ENCODE measurements at places on chromosomes 6 and 20. TPM values are rescaled to one million over a fixed set of nuclear protein-coding genes. Genes with fewer than 3 reads are reported as not detected.
A peak's percentile ranks its signal among the peaks of the same experiment; 100 is the strongest.

DNA sequence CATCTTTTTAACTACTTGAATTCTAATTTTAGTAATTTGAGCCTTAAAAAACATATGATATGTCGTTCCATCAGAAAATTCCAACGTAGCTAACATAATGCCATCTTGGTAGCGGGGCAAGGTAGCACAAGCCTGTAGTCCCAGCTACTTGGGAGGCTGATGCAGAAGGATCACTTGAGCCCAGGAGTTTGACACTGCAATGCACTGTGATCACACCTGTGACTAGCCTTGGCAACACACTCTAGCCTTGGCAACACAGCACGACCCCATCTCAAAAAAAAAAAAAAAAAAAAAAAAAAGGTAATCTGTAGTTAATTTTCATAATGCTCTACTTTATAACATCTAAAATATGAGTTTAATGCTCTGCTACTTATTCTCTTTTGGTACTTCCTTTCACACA, 6.7 kb downstream of the BCLAF1 start:
- no peaks in the 10 kb centered on the region for H3K27me3 ChIP-seq
- H3K4me3 ChIP-seq: no peak overlapping the region

GRCh38 chr6:170087941-170088581, 202.8 kb downstream of the DLL1 start:
- DNase-seq: peak; percentile 13
- no peaks in the 10 kb centered on the region for H3K27me3 ChIP-seq
- no peaks in the 10 kb centered on the region for H3K36me3 ChIP-seq
- no peak overlapping the region for H3K27ac ChIP-seq

GRCh38 chr6:12353731-12354130, 63.6 kb downstream of the EDN1 start:
- DNase-seq: no peak
- H3K36me3 ChIP-seq: no peaks in the 10 kb centered on the region
- no peak overlapping the region for H3K27ac ChIP-seq
- H3K4me1 ChIP-seq: peaks cover 11% of the 10 kb centered on the region
- H3K27me3 ChIP-seq: no peaks in the 10 kb centered on the region
- no peak overlapping the region for H3K4me3 ChIP-seq

DNA sequence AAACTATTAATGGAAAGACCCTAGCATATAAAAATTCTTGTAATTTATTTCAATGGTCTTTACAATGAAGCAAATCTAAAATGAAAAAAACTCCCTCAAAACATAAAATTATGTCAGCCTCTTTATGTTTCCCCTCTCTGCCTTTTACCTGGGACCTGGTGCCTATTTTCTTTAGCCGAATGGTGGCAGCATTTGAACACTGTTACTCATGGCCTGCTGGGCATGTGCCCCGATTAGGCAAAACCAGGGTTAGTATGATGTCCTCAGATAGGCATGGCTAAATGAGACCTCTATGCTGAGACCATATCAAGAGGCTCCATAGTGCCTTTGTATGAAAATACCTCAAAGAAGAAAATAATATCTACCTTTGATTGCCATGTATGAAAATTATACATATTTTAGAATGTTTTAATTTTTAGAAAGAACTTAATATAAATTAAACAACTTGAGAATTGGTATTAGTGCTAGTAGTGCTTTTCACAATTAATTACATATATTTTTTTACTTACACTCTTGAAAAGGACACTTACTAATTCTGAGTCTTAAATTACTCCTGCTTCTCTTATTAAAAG, 22.5 kb upstream of the C6orf58 start:
- H3K4me3 ChIP-seq: no peak overlapping the region
- H3K4me1 ChIP-seq: no peaks in the 10 kb centered on the region
- no peak overlapping the region for H3K27ac ChIP-seq
- no peak for DNase-seq

DNA sequence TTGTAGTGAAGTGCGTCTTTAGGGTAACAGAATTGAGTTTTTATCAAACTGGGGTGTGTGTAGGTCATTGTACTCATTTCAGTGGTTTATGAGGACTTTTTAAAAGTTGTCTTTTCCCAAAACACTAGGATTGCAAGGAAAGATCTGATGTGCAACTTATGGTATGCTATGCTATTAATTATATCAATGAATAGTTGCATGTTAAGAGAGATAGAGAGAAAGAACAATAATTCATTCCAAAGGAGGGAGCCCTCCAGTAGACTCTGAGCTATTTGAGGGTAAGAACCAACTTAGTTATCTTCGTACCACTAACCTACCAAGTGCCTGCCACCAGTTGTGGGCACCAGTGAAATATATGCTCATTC, 117.1 kb downstream of the RNF144B start:
- no peak for DNase-seq
- H3K4me3 ChIP-seq: peak overlapping the region; percentile 58
- H3K36me3 ChIP-seq: no peaks in the 10 kb centered on the region
- H3K27ac ChIP-seq: no peak overlapping the region
- peaks cover 13% of the 10 kb centered on the region for H3K4me1 ChIP-seq
- H3K27me3 ChIP-seq: no peaks in the 10 kb centered on the region

- DNase-seq: no peak
- H3K4me1 ChIP-seq: peaks cover 15% of the 10 kb centered on the region
- H3K4me3 ChIP-seq: no peak overlapping the region
- H3K36me3 ChIP-seq: peaks cover 97% of the 10 kb centered on the region
- H3K27ac ChIP-seq: no peak overlapping the region
Measured at GRCh38 chr20:53570446-53571276, 23.0 kb downstream of the ZNF217 start.

DNA sequence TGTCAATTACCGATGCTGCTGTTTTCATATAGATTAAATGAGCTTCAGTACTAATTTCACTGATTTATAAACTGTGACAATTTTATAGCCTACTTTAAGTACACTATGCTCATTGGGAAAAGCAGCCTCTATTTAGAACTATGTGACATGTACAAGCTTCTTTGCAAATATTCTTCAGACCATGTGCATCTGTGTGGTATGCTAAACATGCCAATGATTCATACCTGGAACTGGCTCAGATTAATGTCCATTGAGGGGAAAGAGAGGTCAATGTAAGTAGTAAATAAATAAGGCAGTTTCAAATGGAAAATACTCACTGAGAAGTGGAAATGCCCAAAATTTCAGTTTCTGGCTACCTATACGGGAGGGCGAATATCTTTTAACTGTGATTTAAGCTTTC, 777.7 kb downstream of the C6orf118 start:
- no peaks in the 10 kb centered on the region for H3K36me3 ChIP-seq
- H3K4me1 ChIP-seq: peaks cover 22% of the 10 kb centered on the region
- no peak for DNase-seq
- no peak overlapping the region for H3K27ac ChIP-seq
- H3K4me3 ChIP-seq: no peak overlapping the region
- H3K27me3 ChIP-seq: no peaks in the 10 kb centered on the region

GRCh38 chr6:33696548-33697518, 14.7 kb downstream of the UQCC2 start:
- H3K4me1 ChIP-seq: peaks cover 91% of the 10 kb centered on the region
- H3K27ac ChIP-seq: peak overlapping the region; percentile 90
- peak; percentile 60 for DNase-seq
- peaks cover 9% of the 10 kb centered on the region for H3K36me3 ChIP-seq
- H3K4me3 ChIP-seq: no peak overlapping the region

DNA sequence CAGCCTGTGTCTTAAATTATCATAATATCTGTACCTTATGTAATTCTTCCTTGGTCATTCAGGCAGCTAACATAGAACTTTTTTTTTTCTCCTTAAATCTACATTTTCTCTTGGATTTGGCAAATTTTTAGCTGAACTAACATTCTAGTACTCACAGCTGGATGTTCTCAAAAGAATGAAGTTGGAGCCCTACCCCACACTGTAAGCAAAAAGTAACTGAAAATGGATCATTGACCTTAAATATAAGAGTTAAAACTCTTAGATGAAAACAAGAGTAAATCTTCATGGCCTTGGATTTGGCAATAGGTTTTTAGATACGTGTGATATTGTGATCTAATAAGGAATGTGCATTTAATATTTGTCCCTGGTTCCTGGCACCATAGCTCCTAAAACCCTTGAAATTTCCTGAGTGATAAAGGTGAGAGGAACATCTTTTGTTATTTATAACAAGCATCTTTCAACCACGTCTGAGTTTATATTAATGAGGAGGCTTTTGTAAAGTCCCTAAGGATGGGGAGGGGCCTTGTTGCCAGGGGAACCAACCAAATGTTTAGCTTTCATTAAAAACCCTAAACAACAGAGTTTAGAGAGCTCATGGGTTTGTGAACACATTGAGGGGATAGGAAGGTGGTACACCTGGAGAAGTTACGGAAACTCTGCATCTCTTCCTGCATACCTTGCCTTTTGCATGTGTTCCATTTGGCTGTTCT, 106.1 kb upstream of the ADGRF4 start:
- H3K27me3 ChIP-seq: no peaks in the 10 kb centered on the region
- H3K27ac ChIP-seq: no peak overlapping the region
- peaks cover 40% of the 10 kb centered on the region for H3K36me3 ChIP-seq

DNA sequence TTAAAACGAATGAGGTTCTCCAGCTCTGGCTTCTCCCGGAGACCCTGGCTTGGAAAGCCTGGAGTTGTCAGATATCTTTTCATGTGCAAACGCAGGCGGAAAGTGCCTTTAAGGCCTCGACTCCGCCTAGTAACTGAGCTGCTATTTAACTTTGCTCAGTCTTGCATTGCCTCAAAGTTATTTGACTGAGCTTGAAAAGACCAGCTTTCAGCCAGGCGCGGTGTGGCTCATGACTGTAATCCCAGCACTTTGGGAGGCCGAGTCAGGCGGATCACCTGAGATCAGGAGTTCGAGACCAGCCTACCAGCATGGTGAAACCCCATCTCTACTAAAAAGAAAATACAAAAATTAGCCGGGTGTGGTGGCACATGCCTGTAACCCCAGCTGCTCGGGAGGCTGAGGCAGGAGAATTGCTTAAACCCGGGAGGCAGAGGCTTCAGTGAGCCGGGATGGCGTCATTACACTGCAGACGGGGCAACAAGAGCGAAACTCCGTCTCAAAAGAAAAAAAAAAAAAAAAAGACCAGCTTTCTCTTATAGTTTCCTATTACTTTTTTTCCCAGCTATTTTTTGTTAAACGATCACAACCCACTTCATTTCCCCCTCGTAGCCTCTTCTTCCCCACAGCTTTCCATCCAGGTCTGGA, 1.9 kb downstream of the GCNT2 start:
- H3K4me3 ChIP-seq: peak overlapping the region; percentile 61
- DNase-seq: no peak
- H3K4me1 ChIP-seq: peaks cover 41% of the 10 kb centered on the region
- no peaks in the 10 kb centered on the region for H3K36me3 ChIP-seq
- peak overlapping the region; percentile 80 for H3K27ac ChIP-seq

DNA sequence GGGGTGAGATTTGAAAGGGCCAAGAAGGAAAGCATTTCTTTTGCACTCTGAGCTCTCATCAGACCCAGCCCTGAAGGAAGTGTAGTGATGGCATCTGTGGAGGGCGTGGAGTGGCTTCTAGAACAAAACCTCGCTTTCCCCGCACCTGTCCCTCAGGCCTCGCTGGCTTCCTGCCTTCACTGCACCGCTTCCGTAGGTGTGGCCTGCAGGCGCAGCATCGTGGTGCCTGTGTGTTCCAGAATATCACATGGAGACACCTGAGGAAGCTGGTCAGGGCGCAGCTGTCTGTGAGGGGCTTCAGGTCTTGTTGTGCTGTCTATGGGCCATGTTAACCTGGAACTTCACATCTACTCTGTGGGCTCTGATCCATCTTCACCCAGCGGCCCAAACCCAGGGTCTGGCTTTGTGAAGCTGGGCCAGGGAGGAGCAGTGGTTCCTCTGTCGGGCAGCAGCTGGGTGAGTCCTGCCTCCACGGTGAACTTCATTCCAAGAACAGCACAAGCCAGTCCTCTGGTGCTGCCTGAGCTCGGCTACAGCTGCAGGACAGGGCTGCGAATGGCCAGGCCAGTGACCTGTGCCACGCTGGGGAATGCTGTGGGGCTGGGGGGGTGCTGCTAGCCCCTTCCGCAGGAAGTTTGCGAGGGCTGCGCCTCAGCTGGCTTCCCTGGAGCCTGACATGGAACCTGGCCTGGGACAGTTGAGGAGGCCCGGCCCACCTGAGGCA, 40.9 kb downstream of the DSTN start:
- H3K27ac ChIP-seq: peak overlapping the region; percentile 67
- no peak overlapping the region for H3K4me3 ChIP-seq
- H3K4me1 ChIP-seq: peaks cover 81% of the 10 kb centered on the region
- H3K36me3 ChIP-seq: peaks cover 36% of the 10 kb centered on the region

GRCh38 chr6:110357664-110358552, at the start of gene METTL24:
Gene METTL24, minus strand, starts transcription at chr6:110358349. Its CDS starts 77 bp downstream, at chr6:110358272.
- H3K27me3 ChIP-seq: peaks cover 59% of the 10 kb centered on the region
- no peak for DNase-seq
- H3K27ac ChIP-seq: peak within 1 kb of the TSS; percentile 74
- H3K36me3 ChIP-seq: no peaks in the 10 kb centered on the region
- peaks cover 25% of the 10 kb centered on the region for H3K4me1 ChIP-seq
- H3K4me3 ChIP-seq: peak within 1 kb of the TSS; percentile 71

DNA sequence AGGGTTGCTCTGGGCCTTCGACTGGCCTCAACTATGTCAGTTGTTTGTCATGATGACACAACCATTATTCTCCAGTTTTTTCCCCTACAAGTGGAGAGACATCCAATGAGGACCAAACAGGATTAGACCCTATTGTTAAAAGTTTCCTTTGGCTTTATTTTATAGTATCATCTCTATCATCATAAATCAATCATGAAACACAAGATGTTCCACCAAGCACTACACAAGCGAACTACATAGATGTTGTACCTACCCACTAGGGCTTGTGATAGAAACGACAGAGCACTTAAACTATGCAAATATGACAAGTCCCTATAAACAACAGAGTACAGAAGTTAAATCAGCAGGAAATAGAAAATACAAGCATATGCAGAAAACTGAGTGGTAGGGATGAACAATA, 422.5 kb upstream of the MARCKS start:
- no peak for DNase-seq
- H3K27ac ChIP-seq: no peak overlapping the region
- H3K4me1 ChIP-seq: no peaks in the 10 kb centered on the region
- no peaks in the 10 kb centered on the region for H3K36me3 ChIP-seq
- H3K4me3 ChIP-seq: no peak overlapping the region

DNA sequence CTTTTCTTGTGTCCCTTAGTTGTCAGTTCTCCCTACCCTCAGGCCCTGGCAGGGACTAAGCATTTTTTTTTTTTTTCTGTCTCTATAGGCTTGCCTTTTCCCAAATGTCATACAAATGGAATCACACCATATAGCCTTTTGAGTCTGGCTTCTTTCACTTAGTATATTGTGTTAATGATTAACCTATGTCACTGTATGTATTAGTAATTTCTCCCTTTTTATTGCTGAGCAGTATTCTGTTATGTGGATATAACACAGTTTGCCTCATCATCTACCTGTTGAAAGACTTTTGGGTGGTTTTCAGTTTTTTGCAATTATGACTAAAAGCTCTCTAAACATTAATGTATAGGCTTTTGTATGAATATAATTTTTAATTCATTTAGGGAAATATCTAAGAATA, 16.0 kb upstream of the FBXO30 start:
- peaks cover 13% of the 10 kb centered on the region for H3K4me1 ChIP-seq
- no peak overlapping the region for H3K4me3 ChIP-seq
- H3K27ac ChIP-seq: no peak overlapping the region
- H3K27me3 ChIP-seq: no peaks in the 10 kb centered on the region

GRCh38 chr6:69988458-69989126, 122.2 kb downstream of the COL19A1 start:
- H3K27ac ChIP-seq: no peak overlapping the region
- no peak overlapping the region for H3K4me3 ChIP-seq
- no peaks in the 10 kb centered on the region for H3K4me1 ChIP-seq
- H3K27me3 ChIP-seq: no peaks in the 10 kb centered on the region
- DNase-seq: no peak

Gene TRIM10
- not detected for total RNA-seq

Gene ELOVL2
- 1.4 TPM for total RNA-seq

Gene ECT2L
- total RNA-seq: 1.6 TPM

Gene SKIC2
- 32.9 TPM for total RNA-seq

Gene FAM83B
- 0.63 TPM for total RNA-seq

Gene PPP1R18
- 14.5 TPM for total RNA-seq
